ENCODE measurements at places on chromosomes 7 and 10.

GRCh38 chr7:79933144-79933543 is 201.5 kb upstream of the GNAI1 start:
- no peak for DNase-seq

DNA sequence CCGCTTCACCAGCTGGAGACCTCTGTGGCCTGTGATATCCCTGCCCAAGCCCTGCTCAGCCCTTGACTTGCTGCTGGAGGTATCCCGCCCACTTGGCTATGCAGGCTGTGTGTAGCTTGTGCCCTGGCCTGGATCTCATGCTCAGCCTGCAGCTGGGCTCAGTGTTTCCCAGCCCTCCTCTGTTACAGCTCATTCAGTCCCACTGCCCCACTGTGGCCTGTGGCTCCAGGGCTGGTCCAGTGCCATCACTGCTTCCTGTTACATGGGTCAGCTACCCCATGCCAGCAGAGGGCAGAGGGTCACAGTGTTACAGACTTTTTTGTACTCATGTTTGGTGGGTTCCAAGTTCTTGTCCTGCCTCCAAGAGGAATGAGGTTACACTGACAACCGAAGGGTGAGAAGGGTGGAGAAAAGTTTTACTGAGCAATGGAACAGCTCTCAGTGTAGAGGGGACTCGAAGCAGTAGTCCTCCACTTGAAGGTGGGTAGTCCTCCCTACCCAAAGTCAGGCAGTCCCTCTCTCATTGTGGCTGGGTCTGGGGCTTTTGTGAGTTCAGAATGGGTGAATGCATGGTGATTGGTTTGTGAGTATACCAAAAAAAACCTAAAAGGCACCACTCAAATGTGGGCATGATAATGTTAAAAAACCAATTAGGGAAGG is 100.4 kb downstream of the ANKRD7 start:
- DNase-seq = no peak

DNA sequence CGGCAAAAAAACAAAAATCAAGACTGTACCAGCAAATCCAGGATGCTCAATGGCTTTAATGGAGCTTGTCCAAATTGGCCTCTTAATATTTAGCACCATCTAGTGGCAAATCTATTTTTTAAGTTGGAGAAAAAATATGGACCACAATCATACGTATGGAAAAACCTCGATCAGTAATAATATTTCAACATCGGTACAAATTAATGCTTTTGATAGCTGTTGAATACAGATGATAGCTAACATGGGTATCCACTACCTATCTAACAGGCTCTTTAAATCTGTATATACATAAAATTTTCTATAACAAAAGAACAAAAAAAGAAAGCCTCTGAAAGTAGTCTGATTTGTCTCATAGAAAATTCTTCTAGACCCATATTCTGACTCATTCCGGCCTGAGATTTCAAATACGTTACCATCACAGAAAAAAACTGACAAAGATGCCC is 29.2 kb downstream of the COA1 start:
- DNase-seq = no peak

GRCh38 chr7:54811846-54812254 is 52.8 kb upstream of the SEC61G start:
- DNase-seq = no peak

All from activated naive CD4-positive, alpha-beta T cell treated with anti-CD3 and anti-CD28 coated beads, Interleukin-2, amount 10 ng/mL, durations not matched to agents 7 days and 5 days (primary cell).